Right renal pelvis (tissue), 4 donors: ENCODE measurements at places on chromosomes 3 and 15. TPM values are rescaled to one million over a fixed set of nuclear protein-coding genes. Genes with fewer than 3 reads are reported as not detected.

MAP1A gene
- polyA plus RNA-seq, result 7.5 TPM

GJD2 gene
- polyA plus RNA-seq, result 0.06 TPM

ARID3B gene
- polyA plus RNA-seq, result 12.9 TPM

COX17 gene
- 53.2 TPM for polyA plus RNA-seq

OIP5 gene
- 10.4 TPM for polyA plus RNA-seq

CYP1A2 gene
- polyA plus RNA-seq, result 0.19 TPM

ATP10A gene
- polyA plus RNA-seq, result 3.5 TPM

LRRN1 gene
- polyA plus RNA-seq, result 21.6 TPM

PLCD1 gene
- 21.7 TPM for polyA plus RNA-seq

GOLGA8R gene
- polyA plus RNA-seq, result 4.9 TPM

CRTAP gene
- polyA plus RNA-seq, result 189 TPM

CADPS gene
- polyA plus RNA-seq, result 2.6 TPM

DNA sequence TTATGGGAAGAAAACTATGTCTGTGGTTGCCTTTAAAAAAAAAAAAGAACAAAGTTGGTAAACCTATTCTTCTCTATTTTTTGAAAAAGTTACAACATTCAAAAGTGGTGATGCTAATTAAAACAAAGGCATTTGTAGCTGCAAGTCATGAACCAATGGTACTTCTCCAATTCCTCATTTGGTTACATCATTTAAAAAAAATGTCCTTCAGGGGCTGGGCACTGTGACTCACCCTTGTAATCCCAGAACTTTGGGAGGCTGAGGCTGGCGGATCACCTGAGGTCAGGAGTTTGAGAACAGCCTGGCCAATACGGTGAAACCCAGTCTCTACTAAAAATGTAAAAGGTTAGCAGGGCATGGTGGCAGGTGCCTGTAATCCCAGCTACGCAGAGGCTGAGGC lies 574.6 kb downstream of the VGLL3 start:
- no peak for DNase-seq

- DNase-seq, result no peak
Measured at GRCh38 chr3:45803252-45803935, 7.1 kb upstream of the SLC6A20 start.

- DNase-seq, result no peak
Measured at GRCh38 chr3:145911016-145911415, 250.0 kb downstream of the PLOD2 start.

GRCh38 chr15:96324940-96325540 lies 5.5 kb upstream of the NR2F2 start:
- no peak for DNase-seq

- no peak for DNase-seq
Measured at GRCh38 chr15:66725464-66725785, 23.4 kb downstream of the SMAD6 start.

- no peak for DNase-seq
Measured at GRCh38 chr15:41866263-41866703, 27.6 kb downstream of the SPTBN5 start.

DNA sequence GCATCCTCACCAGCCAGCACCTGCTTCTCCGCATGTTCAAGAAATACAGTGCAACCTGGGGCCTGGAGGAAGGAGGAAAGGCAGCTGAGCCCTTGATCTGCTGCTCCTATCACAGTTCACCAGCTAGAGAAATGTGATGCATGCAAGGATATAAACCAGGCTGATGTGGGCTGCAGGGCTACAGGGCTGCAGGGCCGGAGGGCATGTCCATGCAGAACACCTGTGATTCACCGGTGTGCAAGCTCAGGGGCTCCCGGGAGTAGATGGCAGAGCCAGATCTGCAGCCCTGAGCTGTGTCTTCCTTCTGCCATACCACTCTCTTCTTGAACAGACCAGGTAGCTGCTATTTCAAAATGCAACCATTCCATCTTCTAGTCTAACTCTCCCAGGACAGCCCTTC lies 84.9 kb downstream of the HMG20A start:
- no peak for DNase-seq

DNA sequence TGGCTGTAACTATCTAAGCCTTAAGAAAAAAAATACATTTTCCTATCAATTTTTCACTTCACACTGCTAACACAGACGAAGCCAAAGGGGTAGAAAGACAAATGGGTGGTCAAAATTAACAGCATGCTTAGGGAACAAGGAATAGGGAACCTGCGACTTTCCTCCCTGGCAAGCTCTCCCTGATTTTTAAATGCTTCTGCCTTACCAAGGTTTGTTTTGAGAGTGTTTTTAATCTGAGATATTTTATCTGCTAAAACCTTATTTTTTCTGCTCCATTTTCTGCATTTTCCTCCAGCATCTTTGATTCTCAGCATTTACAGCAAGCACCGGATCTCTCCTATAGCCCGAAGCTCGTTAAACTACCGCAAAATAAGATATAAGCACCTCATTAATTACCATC lies 214.4 kb downstream of the RORA start:
- DNase-seq, result no peak

DNA sequence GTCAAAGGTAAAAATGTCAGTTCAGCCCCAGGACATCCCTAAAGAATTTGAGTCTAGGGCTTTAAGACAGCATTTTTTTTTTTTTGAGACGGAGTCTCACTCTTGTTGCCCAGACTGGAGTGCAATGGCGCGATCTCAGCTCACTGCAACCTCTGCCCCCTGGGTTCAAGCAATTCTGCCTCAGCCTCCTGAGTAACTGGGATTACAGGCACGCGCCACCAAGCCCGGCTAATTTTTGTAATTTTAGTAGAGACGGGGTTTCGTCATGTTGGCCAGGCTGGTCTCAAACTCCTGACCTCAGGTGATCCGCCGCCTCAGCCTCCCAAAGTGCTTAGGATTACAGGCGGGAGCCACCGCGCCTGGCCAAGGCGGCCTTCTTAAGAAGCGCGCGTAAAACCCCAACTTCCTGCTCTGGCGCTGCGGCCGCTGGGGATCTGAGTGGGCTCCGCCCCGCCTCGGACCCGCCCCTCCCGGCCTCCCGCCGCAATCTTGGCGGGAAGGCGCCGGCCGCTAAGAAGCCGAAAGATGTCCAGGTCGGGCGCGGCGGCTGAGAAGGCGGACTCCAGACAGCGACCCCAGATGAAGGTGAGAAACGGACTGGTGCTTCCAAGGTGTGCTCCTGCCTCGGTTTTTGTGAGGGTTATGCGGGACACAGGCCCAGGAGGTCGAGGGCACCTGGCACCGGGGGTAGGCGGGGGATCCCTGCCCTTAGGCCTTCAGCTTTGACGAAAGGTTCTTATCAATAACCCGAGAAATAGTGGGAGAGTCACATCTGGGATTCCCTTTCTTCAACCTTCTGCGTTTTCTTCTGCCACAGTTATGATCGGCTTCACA lies at the start of gene WDR76:
WDR76 (plus strand) TSS at position 495 of the 834 bp plus-strand sequence; CDS start at position 526, 31 bp downstream.
- peak; percentile 61 for DNase-seq

DNA sequence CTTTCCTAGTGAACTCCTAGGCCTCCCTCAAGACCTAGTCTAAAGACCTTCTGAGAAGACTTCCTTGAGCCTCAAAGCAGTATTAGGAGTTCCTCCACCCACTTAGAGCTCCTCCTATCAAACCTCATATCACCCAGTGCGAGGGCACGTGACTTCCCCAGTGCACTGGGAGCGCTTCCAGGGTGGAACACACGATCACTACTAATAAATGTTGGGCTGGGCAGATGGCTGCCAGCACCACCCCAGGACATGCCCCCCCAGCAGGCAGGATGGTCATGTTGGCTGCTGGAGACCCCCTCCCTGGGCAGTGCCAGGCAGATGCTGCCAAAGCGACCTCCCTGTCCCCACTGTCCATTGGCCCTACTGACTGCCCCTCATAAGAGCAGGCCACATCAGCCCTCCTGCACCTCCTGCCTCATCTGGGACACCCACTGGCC lies 8.5 kb upstream of the PLXND1 start:
- no peak for DNase-seq

- DNase-seq, result no peak
Measured at GRCh38 chr3:180116658-180117057, 79.9 kb upstream of the PEX5L start.

DNA sequence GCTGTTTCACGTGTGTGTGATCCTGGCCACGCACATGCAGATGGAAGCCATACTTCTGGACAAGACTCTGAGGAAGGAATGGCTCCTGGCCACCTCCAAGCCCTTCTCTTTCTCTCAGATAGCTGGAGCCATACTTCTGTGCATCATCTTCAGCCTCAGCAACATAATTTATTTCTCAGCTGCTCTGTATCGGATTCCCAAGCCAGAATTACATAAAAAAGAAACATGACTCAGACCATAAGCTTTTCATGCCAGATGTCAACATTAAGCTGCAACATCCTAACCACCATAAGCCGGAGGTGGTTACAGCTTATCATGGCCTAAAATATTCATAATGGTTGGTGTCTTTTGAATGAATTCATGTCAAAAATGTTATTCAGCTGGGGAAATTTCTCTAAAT lies 10.6 kb upstream of the KIF23 start:
- DNase-seq, result no peak

GRCh38 chr3:120470870-120471269 lies 20.1 kb upstream of the FSTL1 start:
- no peak for DNase-seq

DNA sequence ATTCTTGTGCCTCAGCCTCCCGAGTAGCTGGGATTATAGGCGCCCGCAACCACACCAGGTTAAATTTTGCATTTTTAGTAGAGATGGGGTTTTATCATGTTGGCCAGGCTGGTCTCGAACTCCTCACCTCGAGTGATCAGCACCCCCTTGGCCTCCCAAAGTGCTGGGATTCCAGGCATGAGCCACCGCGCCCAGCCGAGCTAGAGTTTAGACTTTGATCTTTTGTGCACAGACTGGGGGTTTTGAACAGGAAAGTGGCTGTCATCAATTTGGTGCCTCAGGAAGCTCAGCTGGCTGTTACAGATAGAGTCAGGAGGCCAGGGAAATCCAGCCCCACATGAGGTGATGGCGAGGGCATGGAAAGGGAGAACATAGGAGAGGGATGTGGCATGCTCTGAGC lies 19.3 kb upstream of the IREB2 start:
- no peak for DNase-seq
